ENCODE measurements at places on chromosomes 3 and 15. TPM values are rescaled to one million over a fixed set of nuclear protein-coding genes. Genes with fewer than 3 reads are reported as not detected.

DNA sequence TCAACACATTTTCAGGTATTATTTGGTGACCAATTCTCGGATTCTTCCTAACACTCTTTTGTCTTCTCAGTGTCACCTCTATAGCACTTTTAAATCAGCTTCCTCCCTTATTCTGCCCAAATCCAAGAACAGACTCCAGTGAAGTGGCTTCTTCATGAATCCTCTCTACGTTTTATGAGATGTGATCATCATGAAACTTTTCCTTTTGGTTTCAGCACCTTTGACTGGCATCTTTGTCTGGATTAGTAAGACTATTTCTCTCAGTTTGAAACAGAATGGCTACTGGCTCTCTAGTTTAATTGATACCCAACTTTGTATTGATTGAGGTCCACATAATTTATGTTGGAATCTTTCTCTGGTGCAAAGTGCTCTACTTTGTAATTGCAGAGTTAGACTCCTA lies 45.6 kb downstream of the CMC1 start:
- DNase-seq, result no peak
- H3K27me3 ChIP-seq, result no peaks in the 10 kb centered on the region
- peaks cover 54% of the 10 kb centered on the region for H3K4me1 ChIP-seq
- peak overlapping the region; percentile 81 for H3K4me3 ChIP-seq

- no peak overlapping the region for H3K4me3 ChIP-seq
- peaks cover 3% of the 10 kb centered on the region for H3K27me3 ChIP-seq
- no peaks in the 10 kb centered on the region for H3K36me3 ChIP-seq
- H3K27ac ChIP-seq, result no peak overlapping the region
These were observed 38.7 kb upstream of the ASB14 start for GRCh38 chr3:57331078-57331610.

GRCh38 chr15:96959501-96959900 lies 629.0 kb downstream of the NR2F2 start:
- no peaks in the 10 kb centered on the region for H3K36me3 ChIP-seq
- H3K4me3 ChIP-seq, result no peak overlapping the region
- no peak overlapping the region for H3K27ac ChIP-seq
- DNase-seq, result no peak
- H3K4me1 ChIP-seq, result no peaks in the 10 kb centered on the region

- H3K4me1 ChIP-seq, result no peaks in the 10 kb centered on the region
- H3K4me3 ChIP-seq, result no peak overlapping the region
- DNase-seq, result no peak
- no peak overlapping the region for H3K27ac ChIP-seq
- no peaks in the 10 kb centered on the region for H3K36me3 ChIP-seq
- H3K27me3 ChIP-seq, result no peaks in the 10 kb centered on the region
These were observed 11.1 kb upstream of the RPP25 start for GRCh38 chr15:74967670-74968069.

GRCh38 chr3:149378478-149379309 lies 1.2 kb upstream of the TM4SF1 start:
- H3K27ac ChIP-seq, result no peak overlapping the region
- H3K27me3 ChIP-seq, result no peaks in the 10 kb centered on the region
- H3K4me3 ChIP-seq, result no peak overlapping the region
- H3K36me3 ChIP-seq, result no peaks in the 10 kb centered on the region
- peaks cover 4% of the 10 kb centered on the region for H3K4me1 ChIP-seq
- DNase-seq, result no peak

DNA sequence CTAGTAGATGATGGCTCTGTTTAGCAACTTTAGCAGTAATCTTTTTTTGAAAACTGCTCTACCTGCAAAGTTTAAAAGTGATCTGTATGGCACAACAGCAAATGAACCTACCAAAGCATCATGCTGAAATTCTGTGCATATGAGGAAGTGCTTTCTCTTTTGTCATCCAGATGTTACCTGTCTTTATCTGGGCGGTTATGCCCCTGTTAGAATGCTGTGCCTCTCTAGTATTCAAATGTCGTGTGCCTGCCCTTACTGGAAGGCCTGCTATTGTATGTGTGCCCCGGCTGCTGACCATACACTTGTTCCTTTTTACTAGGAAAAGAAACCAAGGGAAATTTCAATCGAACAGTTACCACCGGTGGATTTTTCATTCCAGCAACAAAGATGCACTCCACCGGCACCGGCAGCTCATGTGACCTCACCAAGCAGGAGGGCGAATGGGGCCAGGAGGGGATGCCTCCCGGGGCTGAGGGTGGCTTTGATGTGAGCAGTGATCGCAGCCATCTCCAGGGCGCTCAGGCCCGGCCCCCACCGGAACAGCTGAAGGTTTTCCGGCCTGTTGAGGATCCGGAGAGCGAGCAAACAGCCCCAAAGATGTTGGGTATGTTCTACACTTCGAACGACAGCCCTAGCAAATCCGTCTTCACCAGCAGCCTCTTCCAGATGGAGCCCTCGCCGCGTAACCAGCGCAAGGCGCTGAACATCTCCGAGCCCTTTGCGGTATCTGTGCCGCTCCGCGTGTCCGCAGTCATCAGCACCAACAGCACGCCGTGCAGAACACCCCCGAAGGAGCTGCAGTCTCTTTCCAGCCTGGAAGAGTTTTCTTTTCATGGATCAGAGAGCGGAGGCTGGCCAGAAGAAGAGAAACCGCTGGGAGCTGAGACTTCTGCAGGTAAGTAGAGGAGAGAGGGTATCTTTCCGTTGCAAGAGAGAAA lies 61.6 kb downstream of the TMEM39A start:
- H3K4me1 ChIP-seq, result no peaks in the 10 kb centered on the region
- no peak overlapping the region for H3K4me3 ChIP-seq
- no peak for DNase-seq
- no peaks in the 10 kb centered on the region for H3K27me3 ChIP-seq
- peaks cover 35% of the 10 kb centered on the region for H3K36me3 ChIP-seq

GRCh38 chr3:16279010-16279801 lies 14.2 kb downstream of the OXNAD1 start:
- H3K27me3 ChIP-seq, result no peaks in the 10 kb centered on the region
- H3K27ac ChIP-seq, result no peak overlapping the region
- H3K4me3 ChIP-seq, result no peak overlapping the region
- DNase-seq, result no peak

GRCh38 chr3:128714887-128715491 lies 11.0 kb upstream of the RAB7A start:
- no peaks in the 10 kb centered on the region for H3K36me3 ChIP-seq
- H3K27ac ChIP-seq, result peak overlapping the region; percentile 30
- H3K4me3 ChIP-seq, result no peak overlapping the region
- peaks cover 11% of the 10 kb centered on the region for H3K4me1 ChIP-seq
- peak; percentile 48 for DNase-seq

GRCh38 chr15:67776600-67776999 lies 48.7 kb upstream of the SKOR1 start:
- DNase-seq, result no peak
- H3K36me3 ChIP-seq, result peaks cover 20% of the 10 kb centered on the region
- no peaks in the 10 kb centered on the region for H3K4me1 ChIP-seq
- H3K27ac ChIP-seq, result no peak overlapping the region
- no peak overlapping the region for H3K4me3 ChIP-seq
- no peaks in the 10 kb centered on the region for H3K27me3 ChIP-seq

DNA sequence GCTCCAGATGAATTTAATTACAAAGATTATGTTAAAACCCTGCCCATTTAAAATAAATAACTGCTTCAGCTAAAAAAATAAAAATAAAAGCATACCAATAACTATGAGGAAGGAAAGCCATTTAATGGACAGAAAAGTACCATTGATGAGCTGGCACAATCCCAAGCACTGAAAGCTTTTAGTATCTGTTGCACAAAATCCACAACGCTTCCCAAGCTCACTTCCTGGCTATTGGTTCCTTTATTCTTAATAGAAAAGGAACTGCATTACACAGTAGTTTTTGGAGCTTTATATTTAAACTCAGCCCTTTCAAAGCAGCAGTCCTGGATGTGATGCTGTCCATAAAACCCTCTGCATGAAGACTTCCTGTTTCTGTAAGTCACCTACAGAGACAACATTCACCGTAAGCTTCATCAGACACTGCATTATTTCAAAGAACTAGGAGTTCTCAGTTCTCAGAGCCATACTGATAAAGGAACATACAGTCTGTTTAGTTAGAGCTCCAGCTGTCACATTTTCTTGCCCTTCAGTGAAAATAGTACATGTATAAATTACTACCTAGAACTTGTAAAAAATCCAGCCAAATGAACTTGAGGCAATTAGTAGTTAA lies 81.5 kb downstream of the CSNK1G1 start:
- no peaks in the 10 kb centered on the region for H3K27me3 ChIP-seq
- H3K36me3 ChIP-seq, result peaks cover 4% of the 10 kb centered on the region
- peaks cover 27% of the 10 kb centered on the region for H3K4me1 ChIP-seq
- DNase-seq, result no peak
- no peak overlapping the region for H3K27ac ChIP-seq
- H3K4me3 ChIP-seq, result no peak overlapping the region

- H3K4me1 ChIP-seq, result peaks cover 54% of the 10 kb centered on the region
- no peak for DNase-seq
- H3K36me3 ChIP-seq, result peaks cover 13% of the 10 kb centered on the region
- peak overlapping the region; percentile 89 for H3K27ac ChIP-seq
- H3K27me3 ChIP-seq, result peaks cover 14% of the 10 kb centered on the region
These were observed 426 bp downstream of the CBLB start for GRCh38 chr3:105868431-105868741.

DNA sequence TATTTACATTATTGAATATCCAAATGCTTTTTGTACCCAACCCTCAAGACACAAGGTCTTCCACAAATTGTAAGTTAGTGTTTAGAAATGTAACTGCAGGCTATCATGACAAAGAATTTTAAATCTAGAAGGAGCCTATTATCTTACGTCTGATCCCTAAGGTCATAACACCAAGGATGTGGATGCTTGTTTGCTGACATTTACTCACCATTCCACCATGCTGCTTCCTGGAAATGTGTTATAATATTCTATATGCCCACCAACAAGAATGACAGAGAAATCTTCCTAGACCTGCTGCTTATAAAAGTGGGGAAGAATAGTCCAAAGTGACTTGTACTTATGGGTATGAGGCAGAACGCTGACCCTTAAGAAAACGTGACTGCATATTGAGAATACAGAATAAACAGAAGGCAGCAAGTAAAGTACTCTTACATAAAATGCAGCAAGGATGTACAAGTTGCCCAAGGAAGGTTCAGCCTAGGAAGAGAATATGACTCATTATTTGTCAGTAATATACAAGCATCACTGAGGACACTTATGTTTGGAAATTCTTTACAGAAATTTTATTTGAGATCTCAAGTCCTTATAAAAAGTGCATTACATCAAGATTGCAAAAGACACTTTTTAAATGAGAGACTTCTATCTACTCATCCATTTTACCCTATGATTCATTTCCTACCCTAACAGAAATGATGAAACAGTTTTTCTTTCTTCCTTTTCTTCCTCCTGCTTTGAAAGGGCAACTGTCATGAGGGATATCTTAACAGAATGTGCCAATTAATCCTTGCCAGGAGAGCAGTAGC lies 59.6 kb downstream of the ESYT3 start:
- no peak for DNase-seq
- H3K4me3 ChIP-seq, result no peak overlapping the region
- peaks cover 26% of the 10 kb centered on the region for H3K36me3 ChIP-seq
- H3K27ac ChIP-seq, result no peak overlapping the region

Gene ERICH6
- not detected for polyA plus RNA-seq

Gene GOLGA8R
- 0.70 TPM for polyA plus RNA-seq

Gene GOLGA6B
- not detected for polyA plus RNA-seq

Data from immature natural killer cell (primary cell).